ENCODE measurements at places on chromosomes 2 and 18.

- DNase-seq, result no peak
Measured at GRCh38 chr18:60182223-60182622, 190.4 kb downstream of the MC4R start.

GRCh38 chr2:178298785-178299212, 104.5 kb downstream of the OSBPL6 start:
- no peak for DNase-seq

DNA sequence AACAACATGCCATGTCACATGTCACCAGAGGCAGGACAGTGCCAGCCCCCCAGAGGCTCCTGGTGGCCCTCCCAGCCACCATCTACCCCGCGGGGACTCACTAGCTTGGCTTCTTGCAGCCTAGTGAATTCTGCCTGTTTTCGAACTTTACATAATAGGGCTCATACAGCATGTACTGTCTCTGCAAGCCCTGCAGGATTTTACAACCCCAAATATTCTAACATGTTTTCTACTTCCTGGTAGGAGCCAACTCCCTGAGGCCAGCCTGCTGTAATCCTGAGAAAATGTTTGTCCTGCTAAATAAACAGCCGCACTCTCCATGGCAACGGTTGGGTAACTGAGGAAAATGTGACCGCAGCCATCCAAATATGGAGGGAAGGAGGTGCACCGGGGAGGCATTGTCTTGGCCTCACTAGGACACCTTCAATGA, 2.7 kb downstream of the PER2 start:
- DNase-seq, result no peak

DNA sequence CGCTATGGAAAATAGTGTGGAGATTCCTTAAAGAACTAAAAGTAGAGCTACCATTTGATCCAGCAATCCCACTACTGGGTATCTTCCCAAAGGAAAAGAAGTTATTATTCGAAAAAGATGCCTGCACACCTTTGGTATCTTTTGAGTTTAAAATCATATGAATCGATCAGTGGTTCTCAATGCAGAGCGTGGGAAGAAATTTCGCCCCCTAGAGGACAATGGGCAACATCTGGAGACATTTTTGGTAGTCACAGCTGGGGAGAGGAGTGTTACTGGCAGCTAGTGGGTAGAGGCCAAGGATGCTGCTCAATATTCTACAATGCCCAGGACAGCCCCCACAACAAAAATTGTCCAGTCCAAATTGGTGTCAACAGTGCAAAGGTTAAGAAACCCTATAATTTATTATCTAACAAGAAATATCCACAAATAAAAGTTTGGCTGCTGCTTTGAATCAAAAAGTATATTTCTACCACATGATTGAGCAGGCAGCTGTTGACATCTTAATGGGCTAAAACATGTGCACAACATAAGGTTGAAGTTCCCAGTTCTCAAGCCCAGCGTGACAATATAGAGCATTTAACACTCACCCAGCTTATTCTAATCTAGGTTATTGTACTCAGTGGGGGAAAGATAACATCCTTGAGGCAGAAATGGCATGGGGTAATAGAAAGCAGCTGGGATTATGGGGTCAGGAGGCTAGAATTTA, 425.7 kb downstream of the LRATD1 start:
- DNase-seq, result no peak

GRCh38 chr18:12072996-12073395, 20.6 kb upstream of the ANKRD62 start:
- DNase-seq, result no peak

DNA sequence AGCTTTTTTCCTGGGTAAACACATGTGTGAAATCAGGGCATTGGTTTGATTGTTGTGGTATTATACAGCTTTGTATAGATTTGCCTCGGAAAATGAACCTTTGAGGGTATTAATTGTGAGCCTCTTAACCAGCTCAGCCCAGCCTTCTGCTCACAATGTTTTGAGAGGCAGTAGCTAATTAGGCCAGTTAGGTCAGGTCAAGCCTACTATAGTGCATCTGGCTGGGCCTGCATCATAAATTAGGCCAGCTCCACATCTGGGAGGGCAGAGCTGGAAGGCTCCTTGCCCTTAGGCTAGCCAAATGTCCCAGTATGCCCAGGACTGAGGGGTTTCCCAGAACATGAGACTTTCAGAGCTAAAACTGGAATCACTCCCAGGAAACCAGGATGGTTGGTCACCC, 43.0 kb downstream of the LRATD1 start:
- no peak for DNase-seq

- DNase-seq, result no peak
Measured at GRCh38 chr2:33013684-33014110, 66.9 kb downstream of the LTBP1 start.

GRCh38 chr2:60486067-60486466, 67.4 kb downstream of the BCL11A start:
- DNase-seq, result no peak

GRCh38 chr2:107025291-107025857, 139.4 kb upstream of the ST6GAL2 start:
- DNase-seq, result no peak

- no peak for DNase-seq
Measured at GRCh38 chr2:171793691-171794678, 100.1 kb downstream of the SLC25A12 start.

- no peak for DNase-seq
Measured at GRCh38 chr18:10072671-10073175, 158.9 kb downstream of the VAPA start.

Data from stimulated activated CD8-positive, alpha-beta memory T cell treated with anti-CD3 and anti-CD28 coated beads, Interleukin-4, amount 100 ng/mL, for 4 hours (primary cell).